ENCODE measurements at places on chromosomes 11 and 22. TPM values are rescaled to one million over a fixed set of nuclear protein-coding genes. Genes with fewer than 3 reads are reported as not detected.

Gene GGT5
- total RNA-seq, result 238 TPM

Gene ACRV1
- not detected for total RNA-seq

Gene GRK3
- total RNA-seq, result 74.9 TPM

Gene MYBPC3
- total RNA-seq, result not detected

Gene TMEM191C
- total RNA-seq, result not detected

Gene DDI1
- not detected for total RNA-seq

Gene OR52E2
- not detected for total RNA-seq

Gene PTPRCAP
- total RNA-seq, result 26.6 TPM

Gene MUC6
- not detected for total RNA-seq

- no peaks in the 10 kb centered on the region for H3K27me3 ChIP-seq
- H3K4me1 ChIP-seq, result peaks cover 47% of the 10 kb centered on the region
- H3K4me3 ChIP-seq, result no peak overlapping the region
- no peak for DNase-seq
- no peaks in the 10 kb centered on the region for H3K36me3 ChIP-seq
- peak overlapping the region; percentile 84 for H3K27ac ChIP-seq
Measured at GRCh38 chr22:49010070-49010863, 817.4 kb downstream of the BRD1 start.

- no peak overlapping the region for H3K27ac ChIP-seq
- H3K27me3 ChIP-seq, result no peaks in the 10 kb centered on the region
- H3K36me3 ChIP-seq, result no peaks in the 10 kb centered on the region
- H3K4me3 ChIP-seq, result no peak overlapping the region
- no peak for DNase-seq
Measured at GRCh38 chr11:69869311-69869939, 50.2 kb upstream of the FGF3 start.

GRCh38 chr11:21484039-21484438, 708.8 kb upstream of the ANO5 start:
- no peak for DNase-seq
- H3K36me3 ChIP-seq, result no peaks in the 10 kb centered on the region
- H3K27me3 ChIP-seq, result no peaks in the 10 kb centered on the region
- no peak overlapping the region for H3K4me3 ChIP-seq

DNA sequence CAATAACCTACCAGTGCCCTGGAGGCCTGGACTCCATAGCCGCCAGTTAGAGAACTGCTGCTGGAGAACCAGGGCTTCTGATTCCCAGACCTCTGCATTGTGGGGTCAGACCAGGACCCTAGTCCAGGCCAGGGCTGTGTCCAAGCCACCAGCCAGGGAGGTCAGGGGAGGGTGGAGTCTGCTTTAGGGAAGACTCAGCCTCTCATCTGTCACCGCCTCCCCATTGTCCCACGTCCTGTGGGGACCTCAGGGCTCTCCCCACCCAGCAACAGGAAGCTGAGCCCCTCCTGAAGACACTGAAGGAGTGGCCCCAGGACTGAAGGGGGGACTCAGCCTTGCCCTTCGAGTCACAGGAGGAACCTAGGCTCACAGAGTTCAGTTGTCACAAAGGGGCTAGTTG, 41.2 kb downstream of the PDE2A start:
- H3K27ac ChIP-seq, result no peak overlapping the region
- DNase-seq, result no peak
- H3K4me3 ChIP-seq, result no peak overlapping the region
- no peaks in the 10 kb centered on the region for H3K36me3 ChIP-seq
- H3K27me3 ChIP-seq, result no peaks in the 10 kb centered on the region

DNA sequence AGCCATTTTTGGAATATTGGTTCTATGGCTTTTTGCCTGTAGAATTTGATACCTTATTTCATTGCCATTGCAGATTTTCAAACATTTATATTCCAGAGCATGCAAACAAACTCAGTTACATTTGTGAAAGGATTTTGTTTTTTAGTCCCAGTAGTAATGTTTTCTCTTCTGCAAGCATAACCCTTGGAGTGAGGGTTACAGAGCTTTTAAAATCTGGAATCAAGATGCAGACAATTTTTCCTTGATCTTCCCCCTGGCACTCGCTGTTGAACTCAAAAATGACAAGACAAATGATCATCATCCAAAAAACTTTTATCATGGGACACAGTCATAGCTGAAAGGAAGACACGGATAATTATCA, 20.8 kb downstream of the BBOX1 start:
- H3K4me3 ChIP-seq, result no peak overlapping the region
- DNase-seq, result no peak
- no peaks in the 10 kb centered on the region for H3K4me1 ChIP-seq
- H3K27ac ChIP-seq, result peak overlapping the region; percentile 61
- H3K36me3 ChIP-seq, result no peaks in the 10 kb centered on the region

GRCh38 chr11:75105462-75105925, 8.8 kb upstream of the OR2AT4 start:
- no peaks in the 10 kb centered on the region for H3K27me3 ChIP-seq
- no peaks in the 10 kb centered on the region for H3K36me3 ChIP-seq
- no peak overlapping the region for H3K4me3 ChIP-seq
- no peaks in the 10 kb centered on the region for H3K4me1 ChIP-seq

DNA sequence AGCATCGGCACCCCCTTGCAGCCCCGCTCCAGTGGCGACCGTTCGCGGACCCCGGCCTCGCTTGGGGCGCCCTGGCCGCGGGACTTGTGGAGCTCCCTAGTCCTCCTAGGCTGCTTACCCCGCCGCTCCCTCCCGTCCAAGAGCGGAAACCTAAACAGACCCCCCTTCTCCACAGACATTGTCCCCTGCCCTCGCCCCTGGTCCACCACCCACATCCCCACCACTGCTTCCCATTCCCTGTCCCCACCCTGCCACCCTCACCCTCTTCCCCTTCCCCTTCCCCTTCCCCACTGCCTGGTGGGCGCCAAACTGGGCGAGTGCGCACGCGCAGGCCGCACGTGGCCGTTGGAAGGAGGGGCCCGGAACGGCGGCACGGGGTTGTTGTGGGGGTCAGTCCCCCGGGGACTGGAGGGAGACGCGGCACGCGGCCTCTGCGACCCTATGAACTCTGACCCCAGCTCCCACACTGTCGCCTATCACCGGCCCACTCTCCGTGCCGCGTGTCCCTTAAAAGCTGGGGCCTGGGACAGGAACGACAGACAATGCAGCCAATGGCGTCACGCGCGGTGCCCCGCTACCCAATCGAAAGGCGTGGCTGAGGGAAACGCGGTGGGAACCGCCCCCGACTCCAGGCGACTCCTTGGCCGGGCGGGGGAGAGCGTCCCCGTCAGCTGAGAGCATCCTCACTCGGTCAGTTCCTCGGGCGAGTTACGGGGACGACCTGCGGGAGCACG, at the start of gene SNX32:
TSS of gene SNX32 (plus strand) at position 667 of the 734 bp plus-strand sequence. CDS start 103 bp downstream, outside the sequence.
- DNase-seq, result peak; percentile 80
- no peak within 1 kb of the TSS for H3K27ac ChIP-seq
- H3K4me3 ChIP-seq, result peak within 1 kb of the TSS; percentile 74

- peaks cover 5% of the 10 kb centered on the region for H3K4me1 ChIP-seq
- no peak for DNase-seq
- peaks cover 3% of the 10 kb centered on the region for H3K36me3 ChIP-seq
- no peaks in the 10 kb centered on the region for H3K27me3 ChIP-seq
- no peak overlapping the region for H3K27ac ChIP-seq
Measured at GRCh38 chr22:35664955-35665587, 16.8 kb downstream of the APOL6 start.

- H3K27me3 ChIP-seq, result no peaks in the 10 kb centered on the region
- DNase-seq, result no peak
- peak overlapping the region; percentile 71 for H3K4me3 ChIP-seq
Measured at GRCh38 chr11:67507242-67507863, 609 bp downstream of the CDK2AP2 start.

DNA sequence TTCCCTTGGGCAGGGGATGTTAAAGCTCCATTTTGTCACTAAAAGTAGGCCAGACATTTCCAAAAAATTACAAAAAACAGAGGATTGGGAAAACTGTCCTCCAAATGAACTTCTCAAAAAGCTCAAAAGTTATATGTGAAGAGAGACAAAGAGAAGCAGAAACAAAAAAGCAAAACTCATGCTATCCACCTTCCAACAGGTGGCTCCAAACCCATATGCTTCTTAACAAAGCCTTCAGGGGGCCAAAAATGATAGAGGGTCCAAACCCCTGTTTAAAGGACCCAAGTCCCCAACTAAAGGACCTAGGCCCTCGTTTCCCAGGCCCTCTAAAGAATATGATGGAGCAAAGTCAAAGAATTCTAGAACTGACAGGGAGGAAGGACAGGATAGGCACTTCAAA, 146.7 kb downstream of the AASDHPPT start:
- H3K4me3 ChIP-seq, result no peak overlapping the region
- no peak for DNase-seq
- no peak overlapping the region for H3K27ac ChIP-seq
- H3K27me3 ChIP-seq, result no peaks in the 10 kb centered on the region
- H3K4me1 ChIP-seq, result no peaks in the 10 kb centered on the region

DNA sequence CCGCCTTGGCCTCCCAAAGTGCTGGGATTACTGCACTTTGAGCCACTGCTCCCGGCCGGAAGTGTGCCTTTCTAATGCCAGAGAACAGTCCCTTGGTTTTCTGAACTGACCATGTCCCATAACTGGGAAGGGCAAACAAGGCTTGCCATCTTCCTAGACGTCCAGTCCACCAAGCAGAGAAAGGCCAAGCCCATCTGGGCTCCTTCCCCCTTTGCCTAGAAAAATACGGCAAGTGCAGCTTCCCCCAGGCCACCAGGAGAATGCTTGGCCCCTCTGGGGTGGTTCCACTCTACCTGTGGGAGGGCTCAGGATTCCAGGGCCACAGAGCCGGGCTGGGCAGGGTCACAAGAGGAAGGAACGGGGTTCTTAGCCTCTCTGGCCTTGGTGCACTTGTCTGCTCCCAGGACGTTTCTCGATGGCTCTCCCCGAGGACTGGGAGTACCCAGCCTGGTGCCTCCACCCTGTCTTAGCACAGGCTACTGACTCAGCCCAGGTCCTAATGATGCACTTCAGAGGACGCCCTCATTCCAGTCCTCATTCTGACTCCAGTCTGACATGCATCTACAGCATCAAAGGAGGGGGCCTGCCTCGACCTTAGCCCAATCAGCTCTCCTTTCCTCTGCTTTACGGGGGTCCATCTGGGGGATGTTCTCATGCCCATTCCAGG, 1.2 kb downstream of the USP2 start:
- H3K27ac ChIP-seq, result no peak overlapping the region
- H3K27me3 ChIP-seq, result no peaks in the 10 kb centered on the region
- peaks cover 1% of the 10 kb centered on the region for H3K4me1 ChIP-seq
- no peak overlapping the region for H3K4me3 ChIP-seq
- no peaks in the 10 kb centered on the region for H3K36me3 ChIP-seq
- DNase-seq, result peak; percentile 61

GRCh38 chr11:124717421-124717785, 22.3 kb upstream of the NRGN start:
- H3K36me3 ChIP-seq, result no peaks in the 10 kb centered on the region
- H3K27me3 ChIP-seq, result no peaks in the 10 kb centered on the region
- peak overlapping the region; percentile 65 for H3K27ac ChIP-seq
- no peaks in the 10 kb centered on the region for H3K4me1 ChIP-seq

DNA sequence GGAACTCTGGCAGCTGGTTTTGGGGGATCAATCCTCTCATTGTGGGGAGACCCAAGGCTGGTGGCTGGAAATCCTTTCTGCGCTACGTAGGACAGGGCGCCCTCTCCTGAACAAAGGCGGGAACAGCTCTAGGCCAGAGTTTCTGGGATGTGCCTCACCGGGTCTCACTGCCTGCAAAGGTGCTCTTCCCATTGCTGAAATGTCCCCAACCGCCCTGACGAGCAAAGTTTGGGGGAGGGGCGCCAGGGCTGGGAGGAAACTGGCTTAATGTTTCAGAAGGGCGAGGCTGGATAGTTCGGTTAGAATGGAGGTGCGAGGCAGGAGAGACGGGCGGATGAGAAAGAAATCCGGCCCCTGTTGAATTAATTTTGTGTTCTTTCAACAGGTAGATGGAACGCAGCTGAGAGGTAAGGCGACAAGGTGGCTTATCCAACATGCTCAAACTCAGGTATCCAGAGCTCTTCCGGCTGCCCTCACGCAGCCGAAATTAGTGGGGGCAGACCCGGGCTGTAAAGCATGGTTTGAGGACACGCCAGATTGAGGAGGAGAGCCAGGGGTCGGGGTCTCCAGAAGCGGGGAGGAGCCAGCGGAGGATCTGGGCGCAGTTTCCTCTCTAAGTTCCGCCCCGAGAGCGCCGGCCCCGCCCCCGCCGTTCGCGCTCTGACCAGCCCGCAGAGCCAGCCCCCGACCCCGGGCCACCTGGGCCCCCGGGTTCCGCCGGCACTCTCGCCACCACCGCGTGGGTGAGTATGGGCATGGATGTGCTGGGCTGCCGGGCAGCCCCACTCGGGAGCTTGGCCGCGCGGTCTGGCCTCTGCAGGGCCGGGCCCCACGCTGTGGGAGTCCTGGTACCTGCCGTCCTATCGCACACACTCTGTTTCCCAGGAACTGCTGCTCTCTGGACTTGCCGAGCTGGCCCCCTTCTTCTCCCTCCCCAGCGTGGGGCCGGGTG, at the start of gene PGAP2:
TSS of gene PGAP2 (plus strand) at position 652 of the 952 bp plus-strand sequence. CDS start 2,700 bp downstream, outside the sequence.
- H3K4me1 ChIP-seq, result peaks cover 4% of the 10 kb centered on the region
- DNase-seq, result no peak
- peak within 1 kb of the TSS; percentile 57 for H3K27ac ChIP-seq
- peak within 1 kb of the TSS; percentile 63 for H3K4me3 ChIP-seq

- peaks cover 3% of the 10 kb centered on the region for H3K4me1 ChIP-seq
- H3K36me3 ChIP-seq, result no peaks in the 10 kb centered on the region
- H3K4me3 ChIP-seq, result peak overlapping the region; percentile 59
Measured at GRCh38 chr11:106022795-106023275, 795 bp upstream of the MSANTD4 start.

- peak overlapping the region; percentile 100 for H3K4me3 ChIP-seq
- H3K27ac ChIP-seq, result peak overlapping the region; percentile 88
- DNase-seq, result peak; percentile 40
- no peaks in the 10 kb centered on the region for H3K27me3 ChIP-seq
Measured at GRCh38 chr22:37904572-37905533, 1.2 kb upstream of the MICALL1 start.

- H3K4me1 ChIP-seq, result no peaks in the 10 kb centered on the region
- no peak for DNase-seq
- no peak overlapping the region for H3K27ac ChIP-seq
- H3K36me3 ChIP-seq, result no peaks in the 10 kb centered on the region
- H3K4me3 ChIP-seq, result no peak overlapping the region
Measured at GRCh38 chr11:45305874-45306623, 19.9 kb upstream of the SYT13 start.

GRCh38 chr11:6389905-6390717, at the start of gene SMPD1:
TSS of gene SMPD1 (plus strand) at chr11:6390474. CDS start at chr11:6390599, 125 bp downstream.
- H3K4me3 ChIP-seq, result peak within 1 kb of the TSS; percentile 96
- H3K4me1 ChIP-seq, result peaks cover 14% of the 10 kb centered on the region
- peaks cover 13% of the 10 kb centered on the region for H3K36me3 ChIP-seq
- DNase-seq, result peak; percentile 96
- H3K27me3 ChIP-seq, result no peaks in the 10 kb centered on the region

DNA sequence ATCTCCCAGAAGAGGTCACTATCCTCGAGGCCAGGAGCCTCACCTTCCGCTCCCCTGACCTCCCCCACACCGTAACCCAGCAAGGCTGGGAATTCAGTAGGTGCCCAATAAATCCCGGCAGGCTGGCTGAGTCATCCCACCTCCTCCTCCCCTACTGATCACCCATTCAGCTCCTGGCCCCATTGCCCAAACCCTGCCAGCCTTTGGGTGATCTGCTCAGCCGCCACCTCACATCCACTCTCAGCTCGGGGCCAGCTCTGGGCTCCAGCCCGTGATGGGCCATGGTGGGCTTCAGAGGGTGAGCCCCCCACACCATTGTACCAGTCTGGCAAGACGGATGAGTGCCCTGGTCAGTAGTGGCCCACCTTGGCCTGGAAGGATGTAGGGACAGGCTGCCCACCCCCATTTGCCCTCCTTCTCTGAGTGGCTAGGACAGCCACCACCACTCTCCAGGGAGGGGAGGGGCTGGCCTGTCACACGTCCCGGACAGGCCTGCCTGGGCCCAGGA, 8.2 kb downstream of the TRPM5 start:
- H3K4me3 ChIP-seq, result no peak overlapping the region
- H3K27me3 ChIP-seq, result no peaks in the 10 kb centered on the region
- DNase-seq, result no peak

GRCh38 chr22:48669226-48669625, 1158.4 kb downstream of the BRD1 start:
- H3K4me1 ChIP-seq, result no peaks in the 10 kb centered on the region
- no peaks in the 10 kb centered on the region for H3K27me3 ChIP-seq
- no peak overlapping the region for H3K4me3 ChIP-seq
